ENCODE measurements at places on chromosomes 2 and 18.

GRCh38 chr18:56067214-56067894, 479.4 kb upstream of the TCF4 start:
- DNase-seq, result no peak

GRCh38 chr2:216188559-216188850, 79.4 kb downstream of the XRCC5 start:
- DNase-seq, result no peak

DNA sequence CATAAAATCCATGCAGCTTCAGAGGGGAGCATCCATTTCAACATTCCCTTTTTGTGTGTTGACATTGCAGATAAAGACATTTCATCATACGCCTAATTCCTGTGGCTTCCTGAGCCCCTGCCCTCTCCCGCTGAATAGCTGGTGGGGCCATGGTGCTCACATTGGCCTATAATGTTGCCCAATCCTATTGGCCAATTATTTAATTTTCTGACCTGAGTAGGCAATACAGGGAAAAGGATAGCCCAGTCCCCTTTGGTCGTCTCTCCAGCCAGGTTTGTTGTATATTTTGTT, 163.8 kb upstream of the MYCN start:
- DNase-seq, result no peak

DNA sequence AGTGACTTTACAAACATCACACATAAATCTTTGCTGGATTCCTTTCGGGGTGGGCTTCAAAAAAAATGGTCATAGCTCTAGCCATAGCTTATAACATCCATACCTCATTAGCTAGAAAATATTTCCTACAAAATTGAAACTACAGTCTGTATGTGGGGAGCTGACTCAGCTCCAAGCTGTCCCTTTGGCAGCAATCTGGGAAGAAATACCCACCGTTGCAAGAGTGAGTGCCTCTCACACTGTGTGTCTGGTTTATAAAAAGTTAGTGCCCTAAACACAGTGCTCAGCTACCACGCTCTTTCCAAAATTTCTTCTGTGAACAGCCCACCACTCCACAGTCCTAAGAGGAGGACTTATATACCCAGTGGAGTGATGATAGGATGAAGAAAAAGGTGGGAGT, 170.1 kb downstream of the RBM43 start:
- no peak for DNase-seq

DNA sequence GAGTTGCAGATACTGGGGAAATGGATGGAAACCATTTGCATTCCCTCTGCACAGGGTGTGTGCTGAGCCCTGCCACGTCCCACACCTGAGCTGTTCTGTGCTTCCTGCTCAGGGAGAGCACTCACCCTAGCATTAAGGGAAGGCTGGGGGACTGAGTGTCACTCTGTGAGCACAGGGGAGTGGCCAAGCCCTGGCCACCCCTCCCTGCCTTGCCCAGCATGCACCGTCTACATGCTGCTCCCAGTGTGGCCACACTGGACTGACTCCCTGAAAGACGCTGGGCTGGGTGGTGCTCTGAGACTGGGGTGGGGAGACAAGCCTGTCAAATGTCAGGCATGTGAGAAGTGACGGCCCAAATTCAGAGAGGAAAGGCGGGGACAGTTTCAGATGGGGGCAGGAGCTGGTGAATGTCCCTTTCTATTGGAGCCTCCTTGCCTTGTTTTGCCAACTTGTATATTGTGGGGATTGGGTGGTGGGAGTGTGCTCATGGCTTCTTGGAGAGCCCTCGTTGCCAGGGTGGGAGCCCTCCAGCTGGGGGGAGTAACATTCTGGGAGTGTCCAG, 298.4 kb upstream of the HS6ST1 start:
- DNase-seq, result no peak
